ENCODE measurements at places on chromosomes 13 and 19. TPM values are rescaled to one million over a fixed set of nuclear protein-coding genes. Genes with fewer than 3 reads are reported as not detected.

DNA sequence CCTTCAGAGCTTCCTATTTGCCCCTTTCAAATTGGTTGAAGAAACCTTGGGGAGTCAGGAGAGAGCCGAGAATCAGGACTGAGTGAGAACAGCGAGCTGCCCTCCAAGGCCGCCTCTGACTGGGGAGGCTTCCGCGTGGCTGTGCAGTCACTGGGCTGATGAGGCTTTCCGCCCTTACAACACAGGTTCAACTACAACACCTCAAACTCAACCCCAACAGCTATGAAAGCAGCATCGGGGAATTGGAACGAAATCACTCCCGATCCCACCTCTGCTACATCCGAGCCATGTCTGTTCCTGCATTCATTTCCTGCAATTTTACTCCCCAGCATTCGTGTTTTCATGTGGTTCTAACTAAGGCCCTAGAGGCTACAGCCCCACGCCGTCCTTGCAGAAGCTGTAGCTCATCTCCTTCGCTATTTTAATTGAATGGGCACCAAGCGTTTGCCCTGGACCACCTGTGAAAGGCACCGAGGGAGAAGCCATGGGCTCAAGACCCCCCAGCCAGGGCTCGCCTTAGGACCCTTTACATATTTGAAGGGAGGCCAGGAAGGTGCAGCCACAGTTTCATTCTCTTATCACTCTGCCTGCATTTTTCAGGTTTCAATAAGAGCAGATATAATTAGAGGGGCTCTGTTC lies 12.3 kb upstream of the RASA3 start:
- no peaks in the 10 kb centered on the region for H3K27me3 ChIP-seq
- peaks cover 4% of the 10 kb centered on the region for H3K36me3 ChIP-seq
- H3K4me1 ChIP-seq, result peaks cover 5% of the 10 kb centered on the region
- H3K4me3 ChIP-seq, result no peak overlapping the region

DNA sequence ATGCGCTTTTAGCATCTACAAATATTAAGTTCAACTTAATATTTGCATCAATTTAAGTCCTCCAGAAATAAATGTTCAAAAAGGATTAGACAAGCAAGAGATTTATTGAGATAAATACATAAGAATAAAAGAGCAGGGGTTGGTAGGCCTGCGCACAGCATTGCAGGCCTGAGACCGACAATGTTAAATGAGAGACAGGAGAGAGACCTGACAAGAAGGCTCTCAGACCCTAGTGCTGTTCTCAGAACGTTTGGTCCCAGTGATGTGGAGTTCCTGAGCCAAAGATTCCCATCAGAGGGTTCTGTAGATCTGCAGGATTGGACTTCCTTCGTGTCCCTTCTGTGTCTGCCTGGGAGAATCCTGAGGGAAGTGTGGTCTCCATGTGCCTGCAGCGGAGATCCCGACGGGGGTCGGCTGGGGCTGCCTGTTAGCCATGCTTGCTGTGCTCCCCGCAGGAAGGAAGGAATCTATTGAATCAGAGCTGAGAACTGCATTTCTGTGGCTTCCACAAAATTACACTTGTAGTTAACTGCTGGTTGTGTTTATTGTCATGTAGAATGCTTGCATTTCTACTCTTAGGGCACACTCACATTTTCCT lies 369.9 kb upstream of the SLC10A2 start:
- H3K27ac ChIP-seq, result no peak overlapping the region
- no peak overlapping the region for H3K4me3 ChIP-seq
- no peaks in the 10 kb centered on the region for H3K27me3 ChIP-seq
- H3K36me3 ChIP-seq, result no peaks in the 10 kb centered on the region
- no peak for DNase-seq
- H3K4me1 ChIP-seq, result no peaks in the 10 kb centered on the region

DNA sequence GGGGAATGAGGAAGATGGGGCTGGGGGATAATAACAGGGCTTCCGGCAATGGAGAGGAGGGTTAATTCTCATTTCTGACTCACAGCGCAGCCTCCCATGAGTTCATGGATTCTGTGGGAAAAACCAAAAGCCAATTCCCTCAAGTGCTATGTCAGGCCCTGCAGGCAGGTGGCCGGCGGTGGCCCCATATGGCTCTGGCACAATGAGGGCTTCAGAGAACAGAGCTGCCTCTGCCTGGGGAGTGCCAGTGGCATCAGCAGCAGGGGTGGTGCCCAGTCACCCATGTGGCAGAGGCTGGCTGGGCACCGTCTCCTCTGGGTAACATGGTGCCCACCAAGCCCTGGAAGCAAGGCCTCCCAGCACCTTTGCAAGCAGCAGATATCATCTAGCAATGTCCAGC lies 69.1 kb downstream of the ALOX5AP start:
- H3K36me3 ChIP-seq, result no peaks in the 10 kb centered on the region
- no peak overlapping the region for H3K4me3 ChIP-seq
- peaks cover 3% of the 10 kb centered on the region for H3K4me1 ChIP-seq
- no peak for DNase-seq

- no peaks in the 10 kb centered on the region for H3K36me3 ChIP-seq
- H3K4me3 ChIP-seq, result peak overlapping the region; percentile 72
- no peak for DNase-seq
- no peaks in the 10 kb centered on the region for H3K4me1 ChIP-seq
- H3K27me3 ChIP-seq, result no peaks in the 10 kb centered on the region
Measured at GRCh38 chr19:9786342-9786741, 17.8 kb upstream of the ZNF846 start.

- no peak for DNase-seq
- no peaks in the 10 kb centered on the region for H3K36me3 ChIP-seq
- H3K4me1 ChIP-seq, result no peaks in the 10 kb centered on the region
- H3K27me3 ChIP-seq, result no peaks in the 10 kb centered on the region
- H3K4me3 ChIP-seq, result no peak overlapping the region
- H3K27ac ChIP-seq, result no peak overlapping the region
Measured at GRCh38 chr19:45306518-45307027, 16.1 kb downstream of the CKM start.

DNA sequence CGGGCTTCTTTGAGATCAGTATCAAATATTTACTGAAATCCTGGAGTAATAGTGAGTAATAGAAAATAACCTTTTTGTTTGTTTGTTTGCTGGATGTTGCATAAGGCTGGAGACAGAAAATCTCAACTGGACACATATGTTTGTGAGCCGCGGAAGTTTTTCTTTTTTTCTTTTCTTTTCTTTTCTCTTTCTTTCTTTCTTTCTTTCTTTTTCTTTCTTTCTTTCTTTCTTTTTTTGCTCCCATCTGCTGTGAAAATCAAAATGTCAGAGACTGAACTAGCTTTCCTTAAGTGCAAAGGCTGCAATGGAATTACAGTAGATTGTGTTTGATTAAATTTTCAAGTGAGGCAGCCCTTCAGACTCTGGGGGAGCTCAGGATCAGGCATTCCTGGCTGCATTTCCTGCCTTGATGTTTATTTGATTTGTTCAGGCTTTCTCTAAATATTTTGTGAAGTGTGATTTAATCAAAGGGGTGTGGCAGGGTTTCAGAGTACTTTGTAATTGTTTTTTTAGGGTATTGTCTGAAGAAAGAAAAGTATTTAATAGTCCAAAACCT lies 319 bp downstream of the FRY start:
- H3K27me3 ChIP-seq, result no peaks in the 10 kb centered on the region
- DNase-seq, result peak; percentile 51
- peak overlapping the region; percentile 75 for H3K4me3 ChIP-seq
- H3K36me3 ChIP-seq, result no peaks in the 10 kb centered on the region
- H3K4me1 ChIP-seq, result peaks cover 3% of the 10 kb centered on the region
- no peak overlapping the region for H3K27ac ChIP-seq

GRCh38 chr13:80873589-80873988 lies 532.7 kb upstream of the SPRY2 start:
- no peak for DNase-seq
- no peaks in the 10 kb centered on the region for H3K36me3 ChIP-seq
- no peak overlapping the region for H3K27ac ChIP-seq
- H3K4me3 ChIP-seq, result no peak overlapping the region
- H3K4me1 ChIP-seq, result no peaks in the 10 kb centered on the region

GRCh38 chr13:22275393-22275792 lies 604.5 kb downstream of the FGF9 start:
- H3K4me3 ChIP-seq, result no peak overlapping the region
- no peak for DNase-seq
- H3K27me3 ChIP-seq, result no peaks in the 10 kb centered on the region
- H3K27ac ChIP-seq, result no peak overlapping the region
- no peaks in the 10 kb centered on the region for H3K4me1 ChIP-seq

GRCh38 chr19:23286477-23286876 lies 36.3 kb upstream of the ZNF724 start:
- H3K4me1 ChIP-seq, result no peaks in the 10 kb centered on the region
- no peaks in the 10 kb centered on the region for H3K36me3 ChIP-seq
- no peak for DNase-seq

GRCh38 chr13:99429670-99430069 lies 71.6 kb upstream of the TM9SF2 start:
- no peaks in the 10 kb centered on the region for H3K4me1 ChIP-seq
- H3K27ac ChIP-seq, result no peak overlapping the region
- no peaks in the 10 kb centered on the region for H3K36me3 ChIP-seq
- DNase-seq, result no peak
- no peaks in the 10 kb centered on the region for H3K27me3 ChIP-seq

- peak; percentile 91 for DNase-seq
- H3K36me3 ChIP-seq, result peaks cover 21% of the 10 kb centered on the region
- no peak overlapping the region for H3K4me3 ChIP-seq
- no peaks in the 10 kb centered on the region for H3K4me1 ChIP-seq
- H3K27ac ChIP-seq, result no peak overlapping the region
Measured at GRCh38 chr19:18450931-18451836, 13.3 kb upstream of the ISYNA1 start.

DNA sequence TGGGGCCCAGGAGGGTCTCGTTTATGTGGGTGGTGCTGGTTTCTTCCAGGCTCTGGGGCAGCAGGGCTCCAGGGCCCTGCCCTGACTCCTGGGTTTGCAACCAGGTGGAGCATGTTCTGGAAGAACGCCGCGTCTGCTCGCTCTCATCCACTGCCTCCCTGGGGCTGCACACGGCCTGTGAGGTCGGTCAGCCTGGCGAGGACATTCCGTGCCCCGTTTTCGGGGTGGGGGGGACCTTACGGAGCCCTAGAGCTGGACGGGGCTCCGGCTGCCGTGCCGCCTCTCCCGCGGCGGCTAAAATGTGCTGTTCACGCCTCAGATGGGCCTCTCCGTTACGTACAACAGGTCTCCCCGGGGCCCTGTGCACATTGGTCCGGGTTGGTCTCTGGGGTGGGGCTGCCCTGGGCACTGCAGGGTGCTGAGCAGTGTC lies 3.3 kb downstream of the GNA11 start:
- H3K4me3 ChIP-seq, result peak overlapping the region; percentile 85
- H3K27me3 ChIP-seq, result no peaks in the 10 kb centered on the region
- no peaks in the 10 kb centered on the region for H3K4me1 ChIP-seq
- peak overlapping the region; percentile 74 for H3K27ac ChIP-seq
- DNase-seq, result no peak

- no peaks in the 10 kb centered on the region for H3K27me3 ChIP-seq
- H3K36me3 ChIP-seq, result no peaks in the 10 kb centered on the region
- H3K27ac ChIP-seq, result no peak overlapping the region
- H3K4me1 ChIP-seq, result peaks cover 4% of the 10 kb centered on the region
Measured at GRCh38 chr13:44153496-44153895, 220.1 kb upstream of the SERP2 start.

DNA sequence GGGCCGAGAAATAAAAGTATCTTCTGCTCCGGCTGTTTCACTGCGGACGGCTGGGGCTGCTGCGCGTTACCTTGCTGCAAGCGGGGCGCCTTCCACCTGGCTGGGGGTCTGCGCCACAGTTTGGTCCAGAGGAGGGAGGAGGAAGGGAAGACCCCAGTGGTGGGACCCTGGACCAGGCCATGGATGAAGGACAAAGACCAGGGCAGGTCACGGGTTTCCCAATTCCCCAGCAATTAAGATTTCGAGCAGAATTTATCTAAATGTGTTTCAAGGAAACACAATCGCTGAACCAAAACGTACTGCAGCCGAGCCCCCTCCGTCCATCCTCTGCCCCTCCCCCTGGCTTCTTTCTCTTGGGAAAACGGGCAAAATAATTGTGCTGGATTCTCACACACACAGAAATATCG lies 2.9 kb downstream of the SOX1 start:
- no peak overlapping the region for H3K4me3 ChIP-seq
- DNase-seq, result no peak
- H3K36me3 ChIP-seq, result no peaks in the 10 kb centered on the region
- no peak overlapping the region for H3K27ac ChIP-seq

- DNase-seq, result no peak
- H3K36me3 ChIP-seq, result no peaks in the 10 kb centered on the region
- no peak overlapping the region for H3K4me3 ChIP-seq
- H3K27ac ChIP-seq, result no peak overlapping the region
- H3K27me3 ChIP-seq, result no peaks in the 10 kb centered on the region
Measured at GRCh38 chr13:72165276-72165675, 298.3 kb upstream of the DACH1 start.

Gene DAPK3
- total RNA-seq, result 54.6 TPM

Gene TNFSF11
- 0.22 TPM for total RNA-seq

Gene ACP7
- total RNA-seq, result not detected

Gene KCNC3
- 31.0 TPM for total RNA-seq

Gene ARHGAP45
- total RNA-seq, result 50.0 TPM

Gene PLPPR2
- 22.5 TPM for total RNA-seq

Gene SPACA4
- not detected for total RNA-seq

Gene RSPH6A
- 0.13 TPM for total RNA-seq

Gene SIX5
- total RNA-seq, result 19.4 TPM

Gene KLK10
- 0.63 TPM for total RNA-seq
